Activated CD8-positive, alpha-beta memory T cell treated with anti-CD3 and anti-CD28 coated beads for 24 hours (primary cell): ENCODE measurements at places on chromosomes 7 and 10.

GRCh38 chr10:109941236-109941862 is 18.0 kb upstream of the XPNPEP1 start:
- DNase-seq: no peak

DNA sequence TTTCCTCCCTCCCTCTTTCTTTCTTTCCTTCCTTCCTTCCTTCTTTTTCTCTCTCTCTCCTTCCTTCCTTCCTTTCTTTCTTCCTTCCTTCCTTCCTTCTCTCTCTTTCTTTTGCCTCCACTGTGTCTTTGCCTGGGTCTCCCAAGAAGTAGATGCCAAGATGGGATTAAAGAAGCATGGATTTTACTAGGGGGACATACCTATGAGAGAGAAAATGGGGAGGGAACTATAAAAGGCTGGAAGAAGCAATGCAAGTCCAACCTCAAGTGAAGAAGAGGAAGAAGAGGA is 33.3 kb upstream of the CRTAC1 start:
- no peak for DNase-seq

DNA sequence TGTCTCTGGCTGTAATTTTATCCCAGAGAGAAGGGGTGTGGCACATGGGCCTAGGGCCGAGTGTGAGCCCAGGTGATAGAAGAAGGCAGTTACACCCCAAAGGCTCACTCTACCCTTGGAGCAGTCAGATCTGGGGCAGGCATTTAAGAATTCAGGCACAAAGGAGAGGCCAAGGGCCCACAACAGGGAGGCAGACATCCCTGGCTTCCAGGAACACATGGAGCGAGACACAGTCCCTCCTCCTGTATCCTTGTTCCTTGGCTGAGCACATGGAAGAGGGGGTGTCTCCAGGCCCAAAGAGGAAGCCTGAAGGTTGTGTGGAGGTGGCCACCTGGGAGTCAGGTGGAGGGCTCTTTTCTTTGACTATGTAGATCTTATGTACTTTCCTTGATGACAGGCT is 286.2 kb downstream of the RPS24 start:
- peak; percentile 30 for DNase-seq

DNA sequence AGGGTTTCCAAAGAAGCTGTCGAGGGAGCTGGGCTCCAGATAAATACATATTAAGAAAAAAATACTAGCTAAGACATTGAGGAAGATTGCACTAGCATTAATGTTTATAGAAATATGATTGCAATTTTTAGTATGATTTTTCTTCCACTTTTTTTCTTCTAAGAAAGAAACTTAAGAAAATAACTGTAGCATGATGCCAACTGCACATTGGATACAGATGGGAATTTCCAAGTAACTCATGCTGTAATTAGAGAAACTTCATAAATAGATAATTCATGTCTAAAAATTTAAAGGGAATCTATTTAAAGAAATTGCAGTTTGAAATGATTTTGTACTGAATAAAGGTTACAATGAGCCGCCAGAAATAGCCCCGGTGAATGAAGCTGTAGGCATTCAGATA is 119.4 kb downstream of the POLR1F start:
- DNase-seq: no peak

- DNase-seq: peak; percentile 40
These were observed 44.4 kb downstream of the JAKMIP3 start for GRCh38 chr10:132110111-132110521.

GRCh38 chr10:102982296-102982695 is 64.2 kb downstream of the CNNM2 start:
- no peak for DNase-seq

- no peak for DNase-seq
These were observed 75.8 kb downstream of the NKX6-2 start for GRCh38 chr10:132710036-132710686.

GRCh38 chr7:128112781-128113221 is 81.6 kb upstream of the LRRC4 start:
- no peak for DNase-seq

GRCh38 chr7:80732630-80733029 is 94.2 kb downstream of the CD36 start:
- no peak for DNase-seq

GRCh38 chr10:36885746-36886145 is 239.7 kb upstream of the ANKRD30A start:
- no peak for DNase-seq

DNA sequence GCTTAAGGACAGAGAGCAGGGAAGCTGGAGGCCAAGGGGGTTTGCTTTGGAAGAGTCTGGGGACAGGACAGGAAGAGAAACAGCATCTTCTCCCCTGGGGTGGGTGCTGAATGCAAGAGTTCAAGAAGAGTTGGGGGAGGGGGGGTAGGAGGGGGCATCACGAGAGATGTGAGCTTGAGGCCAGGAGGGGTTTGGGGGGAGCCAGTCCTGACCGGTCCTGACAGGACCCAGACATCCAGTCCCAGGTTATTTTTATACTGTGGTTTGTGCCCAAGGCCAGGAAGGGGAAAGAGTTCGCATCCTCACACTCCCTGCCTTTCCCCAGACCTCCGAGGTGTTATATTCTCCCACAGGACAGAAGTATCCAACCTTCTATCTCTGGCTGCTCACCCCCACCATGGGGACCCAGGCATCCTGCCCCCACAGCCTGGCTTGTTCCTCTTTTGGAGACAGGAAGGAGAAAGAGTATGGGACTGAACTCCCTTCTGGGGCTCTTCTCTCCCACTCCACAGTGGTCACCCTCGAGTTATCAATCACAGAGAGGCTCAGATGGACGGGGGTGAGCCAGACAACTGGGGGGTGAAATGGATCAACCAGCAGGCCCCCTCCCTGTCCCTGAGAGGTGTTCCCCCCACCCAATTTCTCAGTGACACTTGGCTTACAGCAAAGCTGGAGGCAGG is 2.8 kb downstream of the TSC22D4 start:
- no peak for DNase-seq

- no peak for DNase-seq
These were observed 19.1 kb upstream of the MTPAP start for GRCh38 chr10:30368065-30368718.

DNA sequence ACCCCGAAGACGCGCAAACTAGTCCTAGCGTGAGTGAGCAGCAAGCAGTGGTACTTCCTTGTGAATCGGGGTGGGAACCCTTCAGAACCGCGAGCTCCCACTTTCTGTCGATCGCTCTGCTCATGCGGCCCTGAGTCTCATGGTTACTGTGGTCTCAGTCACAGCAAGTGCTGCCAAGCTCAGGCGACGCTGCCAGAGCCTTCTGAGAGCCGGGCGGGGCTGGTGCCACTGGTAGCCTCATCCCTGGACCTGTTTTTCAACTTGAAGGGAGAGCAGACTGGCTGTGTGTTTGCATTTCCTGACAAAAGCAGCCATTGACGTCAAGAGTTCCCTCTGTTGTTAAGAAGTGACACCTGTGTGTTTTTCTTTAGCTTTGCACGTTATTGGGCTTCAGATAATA is 32.9 kb upstream of the BHLHA15 start:
- no peak for DNase-seq

- no peak for DNase-seq
These were observed 24.2 kb upstream of the PRKAG2 start for GRCh38 chr7:151900986-151901621.

DNA sequence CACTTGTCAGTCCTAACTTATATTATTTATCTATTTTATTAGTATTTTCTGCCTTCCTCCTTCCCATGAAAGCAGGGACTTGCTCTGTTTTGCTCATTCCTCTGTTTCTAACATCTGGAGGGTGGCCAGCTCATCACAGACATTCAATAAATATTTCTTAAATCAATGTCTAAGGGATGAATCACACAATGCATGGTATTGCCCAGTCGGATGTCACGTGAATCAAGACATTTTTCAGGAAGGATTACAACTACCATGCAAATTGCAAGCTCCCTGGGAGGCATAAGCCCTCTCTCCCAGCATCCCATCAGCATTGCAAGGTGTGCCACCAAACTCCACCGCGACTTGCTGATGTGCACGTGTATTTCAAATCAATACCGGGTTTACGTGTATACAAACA is 146.6 kb upstream of the RNF32 start:
- no peak for DNase-seq

DNA sequence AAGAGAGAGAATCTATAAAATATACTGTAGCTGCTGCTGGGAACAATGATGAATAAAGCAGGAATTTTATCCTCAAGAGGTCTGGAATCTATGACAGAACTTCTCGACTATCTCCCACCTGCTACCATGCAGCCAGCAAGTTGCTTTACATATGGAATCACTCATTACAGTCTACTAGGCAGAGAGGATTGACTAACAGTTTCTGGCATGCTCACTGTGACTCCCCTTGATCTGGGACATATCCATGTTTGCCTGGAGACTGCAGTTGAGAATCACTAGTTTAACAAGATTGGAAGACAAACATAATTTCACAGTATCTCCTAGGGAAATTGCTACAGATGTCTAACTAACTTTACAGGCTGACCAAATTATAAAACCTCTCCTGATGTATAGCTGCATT is 13.3 kb downstream of the GPR37 start:
- no peak for DNase-seq

- no peak for DNase-seq
These were observed 259.1 kb upstream of the KLF6 start for GRCh38 chr10:4043897-4044665.

DNA sequence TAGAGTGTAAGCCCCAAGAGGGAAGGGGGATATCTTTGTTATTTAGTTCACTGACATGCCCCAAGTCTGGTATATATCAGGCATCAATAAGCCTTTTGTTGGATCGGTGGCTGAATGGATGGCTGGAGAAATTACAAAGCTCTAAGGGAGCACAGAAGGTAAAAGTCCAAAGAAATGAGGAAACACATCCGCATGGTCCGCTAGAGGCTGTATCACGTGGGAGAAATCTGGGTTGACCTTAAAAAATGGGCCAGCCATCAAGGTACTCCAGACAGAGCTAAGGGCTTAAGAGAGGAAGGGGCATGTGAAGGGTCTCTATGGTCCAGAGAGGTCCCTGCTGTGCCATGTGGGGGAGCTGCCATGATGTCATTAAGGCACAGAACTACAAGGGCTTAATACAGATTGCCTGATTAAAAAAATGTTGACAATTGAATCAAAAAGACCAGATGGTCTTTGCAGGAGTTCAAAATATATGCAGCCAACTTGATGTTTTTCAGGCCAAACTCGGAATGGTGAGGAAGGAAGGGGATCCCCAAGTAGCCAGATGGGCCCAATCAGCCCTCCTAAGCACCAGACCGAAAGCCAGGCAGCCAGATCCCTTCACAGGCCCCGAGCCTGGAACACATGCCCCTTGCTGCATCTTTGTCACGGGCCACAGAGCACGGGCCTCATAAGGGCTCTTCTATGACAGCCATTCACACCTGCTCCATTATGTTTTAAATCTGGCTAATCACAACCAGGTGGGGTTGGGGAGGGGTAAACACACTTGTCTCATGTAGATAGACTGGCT is 31.9 kb downstream of the SCRN1 start:
- DNase-seq: no peak

- no peak for DNase-seq
These were observed 193.1 kb upstream of the IMMP2L start for GRCh38 chr7:111755383-111755782.

DNA sequence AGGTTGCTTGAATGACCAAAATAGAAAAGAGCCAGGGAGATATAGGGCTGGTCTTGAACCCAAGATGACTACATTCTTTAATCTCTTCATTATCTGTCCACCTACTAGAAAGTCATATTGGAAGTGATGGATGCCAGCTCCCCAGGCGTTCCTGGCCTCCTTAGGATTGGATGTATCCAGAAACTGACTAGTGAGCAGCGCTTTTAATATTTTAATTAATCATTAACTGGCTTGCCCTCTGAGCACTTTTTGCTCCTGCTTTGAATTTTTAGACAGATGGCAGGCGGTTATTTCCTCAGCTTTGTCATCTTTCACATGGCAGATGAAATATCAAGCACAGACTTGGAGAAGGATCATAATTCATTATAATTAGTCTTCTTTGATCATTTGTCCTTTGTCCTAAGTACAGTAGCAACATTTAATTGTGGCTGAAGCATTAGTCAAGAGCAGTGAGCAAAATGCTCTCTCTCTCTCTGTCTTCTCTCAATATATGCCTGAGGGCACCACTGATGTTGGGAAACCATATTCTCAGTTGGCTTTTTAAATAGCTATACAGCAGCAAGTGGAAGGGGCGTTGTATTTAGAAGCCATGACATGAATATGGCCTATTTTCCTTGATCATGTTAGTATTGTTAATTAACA is 588.0 kb downstream of the NRG3 start:
- DNase-seq: no peak

- no peak for DNase-seq
These were observed 10.2 kb upstream of the CUL1 start for GRCh38 chr7:148688526-148688925.

GRCh38 chr10:116408719-116409118 is 18.9 kb upstream of the PNLIPRP3 start:
- no peak for DNase-seq

DNA sequence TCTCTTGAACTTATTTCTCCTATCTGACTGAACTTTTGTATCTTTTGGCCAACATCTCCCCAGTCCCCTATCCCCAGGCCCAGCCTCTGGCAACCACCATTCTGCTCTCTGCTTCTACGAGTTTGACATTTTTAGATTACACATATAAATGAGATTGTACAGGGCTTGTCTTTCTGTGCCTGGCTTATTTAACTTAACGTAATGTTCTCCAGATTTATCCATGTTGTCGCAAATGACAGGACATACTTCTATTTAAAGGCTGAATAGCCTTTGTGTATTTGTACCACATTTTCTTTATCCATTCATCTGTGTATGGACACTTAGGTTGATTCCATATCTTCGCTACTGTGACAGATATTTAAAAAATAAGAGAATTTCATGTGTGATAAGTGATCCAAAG is 98.6 kb downstream of the LSMEM1 start:
- no peak for DNase-seq

DNA sequence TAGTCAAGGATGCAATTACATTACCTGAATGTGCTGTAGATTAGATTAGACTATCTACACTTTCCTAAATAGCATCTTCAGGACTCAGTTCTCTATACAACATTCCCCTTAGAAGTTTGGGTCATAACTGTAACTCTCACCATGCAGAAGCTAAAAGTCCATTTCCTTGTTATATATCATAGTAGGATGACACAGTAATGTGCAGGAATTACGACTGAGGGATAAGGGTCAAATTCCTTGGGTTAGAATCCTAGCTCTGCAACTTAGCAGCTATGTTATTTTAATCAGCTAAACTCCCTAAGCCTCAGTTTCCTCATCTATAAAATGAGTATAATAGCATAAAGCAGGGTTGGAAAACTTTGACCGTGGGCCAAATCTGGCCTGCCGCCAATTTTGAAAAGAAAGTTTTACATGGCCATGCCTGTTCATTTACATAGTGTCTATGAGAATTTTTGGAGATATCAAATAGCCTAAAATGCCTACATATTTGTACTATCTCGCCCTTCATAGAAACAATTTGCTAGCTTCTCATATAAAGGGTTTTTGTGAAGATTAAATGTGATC is 14.8 kb downstream of the NRCAM start:
- no peak for DNase-seq

DNA sequence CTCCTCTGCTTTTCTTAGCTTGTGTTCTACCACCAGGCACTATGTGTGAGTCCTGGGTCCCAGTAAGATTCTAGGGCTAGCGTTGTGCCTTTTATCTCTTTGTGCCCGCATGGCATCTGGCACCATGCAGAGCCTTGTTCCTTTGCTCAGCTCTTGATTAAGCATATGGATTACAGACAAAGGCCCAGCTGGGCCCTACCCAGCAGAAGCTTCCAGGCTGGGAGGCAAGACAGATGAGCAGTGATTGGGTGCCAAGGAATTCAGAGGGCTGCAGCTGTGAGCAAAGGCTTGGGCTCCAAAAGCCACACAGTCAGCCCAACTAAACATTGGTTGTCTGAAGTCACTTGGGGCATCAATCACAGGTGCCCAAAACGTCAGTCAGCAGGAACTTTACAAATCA is 2.0 kb downstream of the ACSM6 start:
- DNase-seq: no peak
